Esophagus squamous epithelium (tissue), 5 donors: ENCODE measurements at places on chromosomes 7 and 10. TPM values are rescaled to one million over a fixed set of nuclear protein-coding genes. Genes with fewer than 3 reads are reported as not detected.

DNA sequence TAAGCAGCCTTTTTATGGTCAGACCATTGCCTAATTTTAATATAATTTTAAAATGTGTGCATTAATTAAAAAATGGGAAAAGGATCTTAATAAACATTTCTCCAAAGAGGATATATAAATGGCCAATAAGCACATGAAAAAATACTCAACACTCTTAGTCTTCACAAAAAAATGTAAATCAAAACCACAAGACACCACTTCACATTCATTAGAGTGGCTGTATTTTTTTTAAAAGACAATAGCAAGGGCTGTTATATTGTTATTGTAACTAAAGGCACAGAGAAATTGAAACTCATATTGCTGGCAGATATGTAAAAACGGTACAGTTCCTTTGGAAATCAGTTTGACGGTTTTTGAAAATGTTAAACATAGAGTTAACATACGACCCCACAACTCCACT lies 3.2 kb upstream of the CROT start:
- no peak overlapping the region for H3K27ac ChIP-seq
- H3K4me3 ChIP-seq = no peak overlapping the region
- peaks cover 4% of the 10 kb centered on the region for H3K36me3 ChIP-seq
- DNase-seq = no peak

GRCh38 chr10:79053081-79053434 lies 15.7 kb upstream of the ZMIZ1 start:
- H3K4me3 ChIP-seq = no peak overlapping the region
- no peak for DNase-seq
- no peaks in the 10 kb centered on the region for H3K36me3 ChIP-seq
- H3K27ac ChIP-seq = no peak overlapping the region
- no peaks in the 10 kb centered on the region for H3K27me3 ChIP-seq
- peaks cover 5% of the 10 kb centered on the region for H3K4me1 ChIP-seq

DNA sequence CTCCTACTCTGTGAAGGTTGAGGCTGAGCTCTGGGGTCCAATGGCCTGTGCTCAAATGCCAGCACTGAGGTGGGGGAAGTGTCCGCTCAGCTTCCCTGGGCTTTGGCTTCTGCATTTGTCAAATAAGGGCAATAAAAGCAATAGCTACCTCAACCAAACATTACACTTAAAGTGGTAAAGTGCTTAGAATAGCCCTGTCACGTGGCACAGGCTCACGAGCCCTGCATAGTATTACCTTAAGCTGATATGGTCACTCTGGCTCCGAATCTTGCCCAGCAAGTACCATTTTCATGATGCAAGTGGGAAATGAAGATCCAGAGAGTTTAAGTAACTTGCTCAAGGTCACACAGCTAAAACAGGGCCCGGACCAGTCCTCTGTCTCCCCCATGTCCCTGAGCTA lies 451.1 kb upstream of the ZMIZ1 start:
- H3K27ac ChIP-seq = no peak overlapping the region
- H3K4me1 ChIP-seq = no peaks in the 10 kb centered on the region
- no peak overlapping the region for H3K4me3 ChIP-seq

- peaks cover 10% of the 10 kb centered on the region for H3K4me1 ChIP-seq
- H3K36me3 ChIP-seq = no peaks in the 10 kb centered on the region
- no peak for DNase-seq
- no peaks in the 10 kb centered on the region for H3K27me3 ChIP-seq
- no peak overlapping the region for H3K27ac ChIP-seq
- H3K4me3 ChIP-seq = no peak overlapping the region
Observed at GRCh38 chr7:101832205-101832631, 14.8 kb downstream of the CUX1 start.

DNA sequence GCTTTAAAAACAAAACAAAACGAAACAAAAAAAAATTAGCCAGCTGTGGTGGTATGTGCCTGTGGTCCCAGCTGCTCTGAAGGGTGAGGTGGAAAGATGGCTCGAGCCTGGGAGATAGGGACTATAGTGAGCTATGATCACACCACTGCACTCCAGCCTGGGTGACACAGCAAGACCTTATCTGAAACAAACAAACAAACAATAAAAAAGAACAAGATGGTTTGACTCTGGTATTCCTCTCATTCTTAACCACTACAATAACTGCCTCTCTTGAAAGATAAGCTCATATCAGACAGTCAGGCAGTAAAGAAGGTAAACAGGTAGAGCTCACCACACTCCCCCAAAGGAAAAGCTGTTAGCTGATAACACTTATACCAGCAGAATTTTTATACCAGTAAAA lies 14.1 kb upstream of the DUSP5 start:
- no peaks in the 10 kb centered on the region for H3K4me1 ChIP-seq
- no peak overlapping the region for H3K4me3 ChIP-seq
- no peak for DNase-seq
- H3K27ac ChIP-seq = no peak overlapping the region
- no peaks in the 10 kb centered on the region for H3K27me3 ChIP-seq

GRCh38 chr10:92267343-92267742 lies 23.5 kb downstream of the CPEB3 start:
- no peak overlapping the region for H3K27ac ChIP-seq
- H3K27me3 ChIP-seq = no peaks in the 10 kb centered on the region
- H3K4me1 ChIP-seq = no peaks in the 10 kb centered on the region
- DNase-seq = no peak
- H3K36me3 ChIP-seq = no peaks in the 10 kb centered on the region

- no peaks in the 10 kb centered on the region for H3K27me3 ChIP-seq
- DNase-seq = no peak
- H3K4me1 ChIP-seq = no peaks in the 10 kb centered on the region
- no peak overlapping the region for H3K4me3 ChIP-seq
- H3K36me3 ChIP-seq = no peaks in the 10 kb centered on the region
Observed at GRCh38 chr7:9029681-9030530, 596.5 kb downstream of the NXPH1 start.

Gene ZPBP
- not detected for total RNA-seq

Gene MACROH2A2
- total RNA-seq = 23.5 TPM

Gene AKR1C4
- total RNA-seq = not detected

Gene MRLN
- not detected for total RNA-seq

Gene UCMA
- total RNA-seq = not detected

Gene LIPN
- not detected for total RNA-seq
